Neural cell (in vitro differentiated cells): ENCODE measurements at places on chromosomes 4 and X. TPM values are rescaled to one million over a fixed set of nuclear protein-coding genes. Genes with fewer than 3 reads are reported as not detected.

Gene LIMCH1
- 7.8 and 9.1 TPM in 2 replicates for polyA plus RNA-seq

Gene WDR45
- polyA plus RNA-seq, result 26.5 and 29.5 TPM in 2 replicates

Gene NOX1
- polyA plus RNA-seq, result not detected in 2 replicates

Gene NAP1L2
- polyA plus RNA-seq, result 54.4 and 62.9 TPM in 2 replicates

Gene STBD1
- 0.22 TPM in 1 of 2 replicates, not detected in the other for polyA plus RNA-seq

Gene PPEF2
- 0.28 TPM in 1 of 2 replicates, not detected in the other for polyA plus RNA-seq

Gene PABPC1L2A
- polyA plus RNA-seq, result 0.38 and 0.56 TPM in 2 replicates

Gene AKAP4
- polyA plus RNA-seq, result not detected in 2 replicates

Gene MED12
- polyA plus RNA-seq, result 5.6 and 28.2 TPM in 2 replicates

Gene TIGD4
- polyA plus RNA-seq, result 3.3 and 4.1 TPM in 2 replicates

Gene GPR50
- polyA plus RNA-seq, result not detected in 2 replicates

Gene CENPI
- 1.7 and 1.8 TPM in 2 replicates for polyA plus RNA-seq
